COLO829 (cell line): ENCODE measurements at places on chromosomes 6 and 20.

GRCh38 chr20:15814911-15815310 is 758.3 kb downstream of the KIF16B start:
- no peak for DNase-seq

DNA sequence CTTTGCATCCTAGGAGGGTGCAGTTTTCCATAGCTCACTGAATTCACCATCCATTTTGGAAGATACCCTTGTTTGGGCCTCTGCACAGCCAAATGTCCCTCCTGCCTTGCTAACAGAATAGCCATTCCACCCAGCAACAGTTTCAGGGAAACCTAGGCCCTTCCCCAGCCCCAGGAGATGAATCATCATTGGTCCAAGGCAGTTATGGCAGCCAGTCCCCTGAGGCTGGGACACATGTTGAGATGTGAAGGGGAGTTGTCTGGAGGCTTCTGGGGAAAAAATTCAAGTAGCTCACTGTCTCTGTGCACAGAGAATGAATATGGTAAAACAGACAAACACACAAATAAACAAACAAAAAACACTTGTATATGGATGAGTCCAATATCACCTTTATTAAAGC is 17.4 kb upstream of the SIRPB2 start:
- no peak for DNase-seq

DNA sequence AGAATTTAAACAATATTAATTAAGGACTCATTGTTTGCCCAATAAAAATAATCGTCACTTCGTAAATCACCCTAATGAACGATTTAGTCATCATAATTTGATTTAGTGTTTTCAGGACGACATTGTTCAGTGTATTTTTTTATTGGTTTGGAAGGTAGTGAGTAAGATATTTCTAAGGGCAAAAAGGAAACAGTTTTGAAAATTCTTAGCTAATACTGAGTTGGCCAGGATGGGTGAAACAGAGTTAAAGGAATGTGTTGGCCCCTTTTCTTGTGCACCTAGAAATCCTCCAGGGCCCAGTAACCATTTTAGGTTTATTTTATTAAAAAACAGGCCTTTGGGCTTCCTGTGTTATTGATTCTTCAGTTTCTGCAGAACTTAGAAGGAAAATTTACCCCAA is 25.3 kb downstream of the ANKS1A start:
- DNase-seq = no peak

DNA sequence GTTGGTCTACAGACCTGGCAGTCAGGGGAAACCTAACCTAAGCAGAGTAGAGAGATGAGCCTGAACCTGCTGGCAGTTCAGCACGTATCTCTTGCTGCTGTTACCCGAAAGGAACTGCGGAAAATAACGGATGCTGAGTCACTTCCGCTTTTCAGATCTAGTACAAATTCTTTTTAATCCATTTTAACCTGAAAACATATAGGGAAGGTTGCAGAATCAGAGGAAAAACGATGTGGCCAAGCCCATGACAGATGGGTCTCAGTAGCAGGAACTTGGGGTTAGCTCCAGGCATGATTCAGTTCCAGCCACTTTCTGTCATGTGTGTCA is 351.9 kb upstream of the PRND start:
- no peak for DNase-seq

GRCh38 chr6:118367314-118367713 is 180.8 kb upstream of the PLN start:
- DNase-seq = no peak

- no peak for DNase-seq
Observed at GRCh38 chr6:19309661-19310060, 527.5 kb upstream of the ID4 start.

DNA sequence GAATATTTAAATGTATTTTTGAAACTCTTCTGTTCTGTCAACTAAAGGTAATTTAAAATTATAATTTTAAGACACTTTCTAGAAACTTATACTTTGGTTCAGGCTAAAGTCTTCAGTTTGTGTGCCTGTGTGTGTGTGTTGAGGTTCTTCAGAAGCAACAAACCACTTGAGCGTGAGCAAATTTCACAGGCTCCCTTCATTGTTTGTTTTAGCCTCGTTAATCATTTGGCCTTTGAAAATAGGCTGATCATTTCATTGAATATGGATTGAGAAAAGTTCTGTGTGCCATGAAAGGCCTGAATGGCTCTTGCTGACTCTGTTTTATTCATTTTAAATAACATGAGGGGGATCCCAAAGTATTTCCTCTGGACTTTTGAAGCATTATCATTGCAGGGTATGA is 420.1 kb downstream of the CDKAL1 start:
- no peak for DNase-seq

DNA sequence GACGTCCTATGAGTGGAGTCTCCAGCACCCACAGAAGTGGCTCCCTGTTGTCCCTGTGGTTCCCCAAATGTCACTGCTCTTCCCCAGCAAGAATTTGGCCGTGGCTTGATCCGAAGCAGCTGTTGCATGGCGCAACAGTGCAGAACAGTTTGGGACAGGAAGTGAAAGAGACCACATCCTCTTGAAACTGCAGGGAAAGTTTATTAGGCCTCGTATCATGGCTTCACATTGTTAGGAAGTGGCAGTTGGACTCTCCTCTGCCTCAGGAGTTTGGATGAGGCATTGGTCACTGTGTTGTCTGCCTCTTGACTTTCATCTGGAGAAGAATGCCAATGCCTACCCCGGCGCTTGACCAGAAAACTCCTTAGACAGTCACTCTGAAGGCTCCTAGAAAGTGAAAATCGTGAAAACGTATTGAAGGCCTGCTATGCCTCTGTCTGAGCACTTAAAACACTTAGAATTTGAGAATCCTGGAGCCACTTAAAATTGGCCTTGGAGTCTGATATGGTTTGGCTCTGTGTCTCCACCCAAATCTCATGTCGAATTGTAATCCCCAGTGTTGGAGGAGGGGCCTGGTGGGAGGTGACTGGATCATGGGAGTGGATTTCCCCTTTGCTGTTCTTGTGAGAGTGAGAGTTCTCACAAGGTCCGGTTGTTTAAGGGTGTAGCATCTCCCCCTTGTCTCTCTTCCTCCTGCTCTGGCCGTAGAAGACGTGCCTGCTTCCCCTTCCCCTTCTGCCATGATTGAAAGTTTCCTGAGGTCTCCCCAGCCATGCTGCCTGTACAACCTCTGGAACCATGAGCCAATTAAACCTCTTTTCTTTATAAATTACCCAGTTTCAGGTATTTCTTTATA is 334.9 kb upstream of the JARID2 start:
- DNase-seq = no peak
